ENCODE measurements at places on chromosomes 3 and 15.

DNA sequence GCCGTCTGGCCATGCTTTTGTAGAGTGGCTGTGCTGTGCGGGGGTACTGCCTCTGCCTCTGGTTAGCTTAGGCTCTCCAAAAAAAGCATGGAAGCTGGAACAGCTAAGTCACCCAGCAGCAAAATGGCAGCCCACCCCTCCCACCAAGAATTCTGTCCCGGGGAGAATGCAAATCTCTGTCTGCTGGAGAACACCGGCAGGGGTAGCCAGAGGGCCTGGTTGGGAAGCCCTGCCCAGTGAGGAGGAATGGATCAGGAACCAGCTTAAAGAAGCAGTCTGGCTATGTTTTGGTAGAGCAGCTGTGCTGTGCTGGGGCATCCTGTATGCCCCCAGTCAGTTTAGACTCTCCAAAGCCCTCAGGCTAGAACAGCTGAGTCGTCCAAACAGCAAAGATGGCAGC is 56.2 kb upstream of the PTPRG start:
- DNase-seq: no peak

- DNase-seq: no peak
These were observed 18.6 kb upstream of the IREB2 start for GRCh38 chr15:78419367-78419766.

DNA sequence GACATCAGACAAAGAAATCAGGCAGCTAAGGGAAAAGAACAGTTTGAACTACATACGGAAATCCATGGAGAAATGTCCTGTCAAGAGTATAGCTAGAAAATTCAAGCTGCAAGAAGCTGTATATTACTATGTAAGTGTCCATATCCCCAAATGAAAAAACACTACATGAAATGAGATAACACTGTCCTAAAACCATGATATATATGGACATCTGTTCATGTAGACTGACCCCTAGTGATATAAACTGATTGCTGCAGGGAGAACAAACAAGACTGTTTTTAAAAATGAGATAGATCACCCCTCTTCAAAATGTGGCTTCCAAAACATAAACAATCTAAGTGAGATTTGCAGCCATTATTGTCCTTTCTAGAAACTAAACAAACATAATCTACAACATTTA is 985.6 kb downstream of the EPHA3 start:
- DNase-seq: no peak

DNA sequence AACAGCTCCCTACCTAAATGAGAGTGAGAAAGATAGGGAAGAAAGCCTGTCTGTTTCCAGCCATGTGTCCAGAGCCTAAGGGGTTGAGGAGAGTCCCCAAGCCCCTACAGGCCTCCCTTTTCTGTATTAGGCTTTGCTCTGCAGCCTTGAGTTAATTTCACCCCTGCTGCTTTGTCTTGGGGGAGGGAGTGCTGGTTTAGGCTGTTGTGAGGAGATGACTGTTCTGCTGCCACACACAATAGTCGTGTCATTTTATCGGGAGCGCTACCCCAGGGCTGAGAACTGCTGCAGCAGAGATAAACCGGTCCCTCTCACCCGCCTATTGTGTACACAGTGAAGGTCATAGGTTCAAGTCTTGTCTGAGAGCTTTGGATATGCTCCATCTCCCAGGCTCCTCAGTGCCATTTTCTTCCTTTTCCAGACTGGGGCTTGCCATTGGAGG is 1.4 kb downstream of the ZNF609 start:
- DNase-seq: no peak

GRCh38 chr15:87827131-87827530 is 429.4 kb downstream of the NTRK3 start:
- no peak for DNase-seq

GRCh38 chr3:30269751-30270445 is 336.5 kb upstream of the TGFBR2 start:
- no peak for DNase-seq

GRCh38 chr3:88076712-88077111 is 17.7 kb downstream of the ZNF654 start:
- DNase-seq: no peak

GRCh38 chr3:184696697-184697096 is 15.2 kb downstream of the MAGEF1 start:
- DNase-seq: no peak

DNA sequence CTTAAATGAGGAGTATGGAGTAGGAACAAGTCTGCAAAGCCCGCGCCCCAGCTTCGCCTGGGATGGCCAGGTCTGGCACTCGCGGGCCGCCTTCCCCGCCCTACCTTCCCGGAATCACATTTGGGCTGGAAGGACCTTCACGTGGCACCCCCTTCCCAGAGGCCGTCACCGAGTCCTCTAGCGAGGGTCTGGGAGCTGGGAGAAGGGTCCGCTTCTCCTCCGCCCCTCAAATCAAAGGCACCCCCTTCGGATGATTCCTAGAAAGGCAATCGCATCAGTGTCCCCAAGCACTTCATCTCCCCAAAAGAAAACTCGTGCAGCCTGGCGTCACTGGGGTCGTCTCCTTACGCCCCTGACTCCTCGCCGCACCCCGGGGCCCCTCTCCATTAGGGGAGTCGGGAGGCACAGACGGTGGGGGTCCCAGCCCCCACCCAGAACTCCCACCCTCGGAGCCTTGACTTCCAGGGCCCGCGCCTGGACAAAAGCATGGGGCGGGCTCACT is 380 bp downstream of the MYLK start:
- no peak for DNase-seq

DNA sequence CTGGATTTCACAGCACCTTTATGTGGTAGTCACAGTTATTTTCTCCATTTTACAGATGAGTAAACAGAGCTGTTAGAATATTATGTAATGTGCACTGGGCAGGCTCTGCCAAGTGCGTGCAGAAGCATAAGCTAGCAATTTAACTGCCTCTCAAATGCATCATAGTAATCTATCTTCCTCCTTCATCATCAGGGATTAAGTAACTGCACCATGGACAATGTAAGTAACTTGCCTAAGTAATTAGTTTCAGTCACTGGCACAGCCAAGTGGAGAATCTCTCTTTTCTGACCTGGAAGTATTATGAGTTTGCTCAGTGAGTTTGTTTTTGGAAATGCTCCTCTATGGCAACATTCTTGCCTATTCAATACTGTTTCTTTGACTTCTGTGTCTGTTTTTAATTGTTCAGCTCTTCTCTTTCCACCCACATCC is 260.5 kb downstream of the PTPRG start:
- DNase-seq: no peak

DNA sequence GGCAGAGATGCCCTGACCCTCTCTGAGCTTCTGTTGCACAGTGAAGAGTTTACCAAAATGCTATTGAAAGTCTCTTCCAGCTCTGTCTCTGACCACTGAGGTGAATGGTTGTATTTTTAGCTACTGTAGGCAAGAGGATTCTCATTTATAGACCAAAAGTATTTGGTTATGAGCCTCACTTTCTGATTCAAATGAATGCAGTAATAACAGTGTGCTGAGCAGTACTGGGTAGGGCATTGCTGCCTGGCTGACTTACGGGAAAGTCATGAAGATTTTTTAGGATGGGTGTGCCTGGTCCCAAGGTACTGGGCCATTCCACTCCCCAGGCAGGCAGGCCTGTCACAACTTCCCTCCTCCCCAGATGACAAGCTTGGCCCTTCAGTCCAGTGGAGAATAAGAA is 15.5 kb downstream of the PLA1A start:
- no peak for DNase-seq

DNA sequence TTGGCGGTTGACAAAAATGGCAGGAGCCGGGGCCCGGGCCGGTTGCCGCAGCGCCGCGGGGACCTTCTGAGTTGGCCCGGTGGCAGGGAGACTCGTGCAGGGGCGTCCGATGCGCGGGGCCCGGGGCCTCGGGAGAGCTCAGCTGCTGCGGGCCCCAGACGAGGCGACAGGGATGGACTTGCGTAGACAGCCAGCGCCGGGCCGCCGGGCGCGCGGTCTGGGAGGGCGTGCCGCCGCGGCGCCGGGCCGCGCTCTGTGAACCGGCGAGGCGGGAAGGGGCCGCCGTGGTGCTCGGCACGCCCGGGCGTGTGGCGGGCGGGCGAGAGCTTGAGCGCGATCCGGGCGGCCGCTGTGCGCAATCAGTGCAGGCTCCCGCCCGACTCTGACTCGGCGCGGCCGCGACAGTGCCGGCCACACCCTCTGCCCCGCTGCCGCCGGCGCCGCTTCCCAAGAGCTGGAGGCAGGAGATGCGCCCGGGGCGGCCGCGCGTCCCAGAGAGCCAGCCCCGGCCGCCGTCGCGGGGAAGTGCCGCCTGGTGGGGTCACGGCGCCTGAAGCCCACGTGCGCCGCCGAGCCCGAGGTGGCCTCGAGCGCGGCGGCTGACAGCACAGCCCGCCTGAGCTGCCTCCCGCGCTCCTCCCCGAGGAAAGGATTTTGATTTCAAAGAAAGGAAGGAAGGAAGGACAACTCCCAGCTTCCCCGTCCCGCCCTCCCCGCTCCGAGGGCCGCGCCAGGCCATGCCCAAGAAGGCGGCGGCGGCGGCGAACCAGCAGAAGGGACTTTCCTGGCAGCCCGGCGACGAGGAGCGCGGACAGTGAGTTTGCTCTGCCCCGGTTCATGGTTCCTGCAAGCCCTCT is 657 bp downstream of the TLNRD1 start:
- no peak for DNase-seq

- DNase-seq: no peak
These were observed 15.7 kb downstream of the PLEKHO2 start for GRCh38 chr15:64857421-64857820.

DNA sequence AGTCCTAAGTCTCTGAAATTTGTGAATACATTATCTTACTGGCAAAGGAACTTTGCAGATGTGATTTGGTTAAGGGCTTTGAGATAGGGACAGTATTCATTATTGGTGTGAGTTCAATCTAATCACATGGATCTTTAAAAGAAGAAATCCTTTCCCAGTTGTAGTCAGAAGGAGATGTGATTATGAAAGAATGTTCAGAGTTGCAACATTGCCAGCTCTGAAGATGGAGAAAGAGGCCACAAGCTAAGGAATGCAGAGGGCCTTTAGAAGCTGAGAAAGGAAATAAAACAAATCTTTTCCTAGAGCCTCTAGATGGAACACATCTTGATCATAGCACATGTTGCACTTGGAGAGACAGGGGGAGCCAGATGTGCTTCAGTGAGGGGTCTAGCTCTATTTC is 27.7 kb upstream of the SIAH2 start:
- DNase-seq: no peak

DNA sequence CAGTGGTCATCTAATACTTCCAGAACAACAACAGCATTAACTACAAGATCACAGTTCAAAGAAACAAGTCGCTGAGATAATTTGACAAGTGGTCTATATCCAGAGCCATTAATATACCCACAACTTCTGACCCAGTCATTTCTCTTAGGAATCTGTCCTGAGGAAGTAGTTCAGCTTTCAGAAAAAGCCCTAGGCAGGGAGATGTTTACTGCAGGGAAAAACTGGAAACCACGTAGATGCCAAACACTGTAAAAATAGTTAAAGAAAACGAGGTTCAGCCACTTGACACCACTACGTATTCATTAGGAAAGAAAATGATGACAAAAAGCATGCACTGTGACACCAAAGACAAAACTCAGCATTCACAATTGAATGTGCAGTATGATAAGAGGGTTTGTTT is 22.3 kb upstream of the CDCP1 start:
- DNase-seq: no peak

DNA sequence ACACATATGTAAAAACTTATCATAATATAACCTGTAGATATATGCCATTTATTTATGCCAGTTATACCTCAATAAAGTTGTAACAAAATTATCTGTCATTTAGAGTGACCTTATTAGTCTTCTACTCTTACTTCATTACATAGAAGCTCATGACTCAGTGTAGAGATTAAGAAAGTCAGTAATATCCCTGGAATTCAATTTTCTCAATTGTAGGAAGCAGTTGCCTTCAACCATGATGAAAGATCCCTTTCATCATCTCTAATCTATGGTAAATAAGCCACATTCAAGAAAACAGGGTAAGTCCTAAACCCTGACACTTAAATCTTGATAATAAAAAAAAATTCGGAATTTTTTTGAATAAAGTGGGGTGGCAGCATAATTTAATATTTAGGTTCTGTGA is 216.5 kb upstream of the PEX5L start:
- DNase-seq: no peak

DNA sequence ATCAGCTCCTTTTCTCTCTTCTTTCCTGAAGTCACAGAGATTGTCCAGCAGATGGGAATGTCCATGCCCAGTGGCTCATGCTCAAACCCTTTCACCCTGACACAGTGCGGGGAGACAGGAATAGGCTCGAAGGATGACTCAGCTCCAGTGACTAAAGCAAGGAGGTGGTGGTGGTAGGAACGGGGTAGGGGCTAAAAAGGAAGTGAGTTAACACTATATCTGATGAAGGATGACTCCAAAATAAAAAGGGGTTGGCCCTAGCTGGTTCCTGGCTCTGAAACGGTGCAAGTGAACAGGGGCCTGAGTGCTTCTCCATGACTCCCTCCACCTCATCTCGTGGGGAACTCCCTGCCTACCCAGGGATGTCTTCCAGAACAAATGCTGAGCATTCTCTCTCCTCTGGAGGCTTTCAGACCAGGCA is 167.4 kb upstream of the LPP start:
- no peak for DNase-seq

- no peak for DNase-seq
These were observed 54.6 kb upstream of the FLNB start for GRCh38 chr3:57953576-57953975.

DNA sequence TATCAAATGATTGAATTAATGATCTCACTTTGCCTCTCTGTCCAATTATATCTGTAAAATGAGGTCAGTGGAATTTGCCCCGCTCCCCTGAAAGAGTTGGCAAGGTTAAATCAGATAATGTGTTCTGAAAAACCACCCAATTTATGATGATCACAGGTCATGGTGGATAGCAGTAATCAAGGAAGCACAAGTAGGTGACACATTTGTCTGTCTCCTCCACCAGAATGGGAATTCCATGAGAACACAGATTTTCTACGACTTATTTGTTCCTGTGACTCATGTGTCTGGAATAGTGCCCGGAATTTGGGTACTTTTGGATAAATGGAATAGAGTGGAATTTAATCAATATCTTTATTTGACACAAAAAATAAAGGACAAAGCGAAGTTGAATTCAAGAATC is 220.9 kb upstream of the SUCLG2 start:
- DNase-seq: no peak

GRCh38 chr3:173221010-173221409 is 80.0 kb upstream of the SPATA16 start:
- DNase-seq: no peak

GRCh38 chr15:100439514-100439913 is 89.2 kb downstream of the CERS3 start:
- no peak for DNase-seq

DNA sequence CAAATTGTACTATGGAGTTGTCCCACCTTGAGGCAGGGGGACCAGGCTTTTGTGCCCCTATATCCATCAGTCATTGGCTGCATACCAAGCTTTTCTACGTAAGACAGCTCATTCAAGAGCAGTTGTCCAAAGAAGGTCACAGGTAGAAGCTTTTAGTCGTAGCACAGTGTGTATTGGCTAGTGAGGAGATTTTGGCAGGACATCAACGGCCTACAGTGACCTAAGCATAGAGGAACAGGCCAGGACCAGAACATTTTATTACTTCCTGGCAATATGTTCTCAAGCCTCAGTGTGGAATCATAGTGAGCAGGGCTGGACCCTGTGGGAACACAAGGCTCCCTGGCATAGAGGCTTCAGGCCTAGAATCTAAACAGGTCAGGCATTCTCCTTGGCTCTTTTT is 105.4 kb upstream of the ANKRD28 start:
- DNase-seq: no peak

- DNase-seq: no peak
These were observed 40.8 kb upstream of the ATP2B2 start for GRCh38 chr3:10546181-10546624.

GRCh38 chr3:129615751-129616281 is 9.3 kb upstream of the PLXND1 start:
- DNase-seq: no peak
